Thoracic aorta (tissue), 2 donors: ENCODE measurements at places on chromosomes 7 and 10.

- no peak overlapping the region for H3K4me3 ChIP-seq
- H3K27me3 ChIP-seq, result no peaks in the 10 kb centered on the region
- no peak for DNase-seq
- peaks cover 21% of the 10 kb centered on the region for H3K4me1 ChIP-seq
- H3K36me3 ChIP-seq, result peaks cover 5% of the 10 kb centered on the region
Observed at GRCh38 chr7:158809596-158809995, 19.7 kb downstream of the ESYT2 start.

DNA sequence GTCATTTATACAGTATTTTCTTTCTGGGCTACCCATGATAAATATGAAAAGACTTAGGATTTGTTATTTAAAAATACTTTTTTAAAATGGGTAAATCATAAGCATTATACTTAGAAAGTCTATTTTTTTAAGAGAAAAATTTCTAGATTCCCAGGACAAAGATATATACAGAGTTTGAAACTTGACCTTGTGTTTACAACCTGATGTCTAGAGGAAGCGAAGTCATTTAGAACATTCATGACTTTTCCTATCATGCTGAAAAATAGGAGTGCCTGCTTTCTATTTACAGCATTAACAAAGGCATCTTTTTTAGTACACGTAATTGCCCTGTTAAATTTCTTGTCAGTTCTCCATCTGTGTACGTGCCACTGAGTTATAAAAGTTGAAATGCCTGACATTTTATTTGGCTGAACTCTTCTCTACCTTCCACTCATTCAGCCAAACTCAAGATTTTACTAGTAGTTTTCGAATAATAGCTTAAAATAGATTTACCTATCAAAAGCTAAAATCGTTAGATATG, 23.0 kb downstream of the GNAT3 start:
- H3K27ac ChIP-seq, result no peak overlapping the region
- no peak overlapping the region for H3K4me3 ChIP-seq
- H3K36me3 ChIP-seq, result no peaks in the 10 kb centered on the region

- no peaks in the 10 kb centered on the region for H3K27me3 ChIP-seq
- no peak for DNase-seq
- no peak overlapping the region for H3K4me3 ChIP-seq
- H3K36me3 ChIP-seq, result no peaks in the 10 kb centered on the region
- peak overlapping the region; percentile 99 for H3K27ac ChIP-seq
Observed at GRCh38 chr10:125054669-125055268, 105.6 kb downstream of the CTBP2 start.

GRCh38 chr7:916291-916941, 38.1 kb downstream of the ADAP1 start:
- no peaks in the 10 kb centered on the region for H3K27me3 ChIP-seq
- no peak overlapping the region for H3K4me3 ChIP-seq
- H3K36me3 ChIP-seq, result no peaks in the 10 kb centered on the region
- no peaks in the 10 kb centered on the region for H3K4me1 ChIP-seq
- no peak for DNase-seq

GRCh38 chr10:31650010-31650409, 278.6 kb downstream of the ARHGAP12 start:
- no peaks in the 10 kb centered on the region for H3K36me3 ChIP-seq
- peak overlapping the region; percentile 71 for H3K4me3 ChIP-seq
- H3K4me1 ChIP-seq, result peaks cover 13% of the 10 kb centered on the region
- peak; percentile 48 for DNase-seq
- peak overlapping the region; percentile 86 for H3K27ac ChIP-seq
- no peaks in the 10 kb centered on the region for H3K27me3 ChIP-seq

GRCh38 chr10:21208666-21209316, 311.7 kb upstream of the NEBL start:
- DNase-seq, result no peak
- H3K4me1 ChIP-seq, result no peaks in the 10 kb centered on the region
- H3K4me3 ChIP-seq, result no peak overlapping the region

DNA sequence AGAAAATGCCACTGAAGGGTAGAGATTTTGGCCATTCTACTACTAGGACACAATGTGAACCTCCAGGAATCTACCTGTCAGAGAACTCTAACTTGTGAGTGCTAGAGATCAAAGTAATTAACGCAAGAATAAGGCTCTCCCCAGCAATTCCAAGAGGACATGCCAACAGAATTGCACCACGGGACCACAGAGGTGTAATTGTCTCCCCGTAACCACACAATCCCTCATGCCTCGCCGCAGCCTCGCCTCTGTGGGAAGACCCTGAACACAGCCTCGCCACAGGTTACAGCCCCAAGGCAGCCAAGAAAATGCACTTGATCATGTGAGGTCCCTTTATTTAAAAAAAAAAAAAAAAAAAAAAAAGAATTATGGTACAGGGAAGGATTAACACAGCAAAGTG, 29.5 kb downstream of the CDCA7L start:
- no peaks in the 10 kb centered on the region for H3K4me1 ChIP-seq
- H3K27ac ChIP-seq, result no peak overlapping the region
- H3K4me3 ChIP-seq, result no peak overlapping the region
- no peaks in the 10 kb centered on the region for H3K27me3 ChIP-seq
- no peak for DNase-seq

DNA sequence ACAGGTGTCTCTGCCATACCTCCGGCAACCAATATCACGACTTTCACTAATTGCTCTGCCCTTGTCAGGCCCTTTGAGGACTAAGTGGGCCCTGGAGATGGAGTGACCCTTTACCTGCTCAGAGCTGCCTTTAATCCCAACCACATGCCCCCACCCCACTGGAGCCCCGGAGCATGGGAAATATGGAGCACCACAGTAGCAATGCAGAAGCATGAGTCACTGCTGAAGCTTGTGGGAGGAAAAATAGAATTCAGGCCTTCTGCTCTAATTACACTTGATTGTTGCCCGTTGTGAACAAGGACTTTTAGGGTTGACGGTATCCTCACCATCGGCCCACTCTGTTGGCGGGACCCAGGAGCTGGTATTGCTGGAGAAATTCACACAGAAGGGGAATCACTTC, 52.5 kb upstream of the FRMD4A start:
- H3K4me1 ChIP-seq, result no peaks in the 10 kb centered on the region
- no peaks in the 10 kb centered on the region for H3K27me3 ChIP-seq
- H3K36me3 ChIP-seq, result no peaks in the 10 kb centered on the region
- no peak overlapping the region for H3K27ac ChIP-seq
- DNase-seq, result no peak

DNA sequence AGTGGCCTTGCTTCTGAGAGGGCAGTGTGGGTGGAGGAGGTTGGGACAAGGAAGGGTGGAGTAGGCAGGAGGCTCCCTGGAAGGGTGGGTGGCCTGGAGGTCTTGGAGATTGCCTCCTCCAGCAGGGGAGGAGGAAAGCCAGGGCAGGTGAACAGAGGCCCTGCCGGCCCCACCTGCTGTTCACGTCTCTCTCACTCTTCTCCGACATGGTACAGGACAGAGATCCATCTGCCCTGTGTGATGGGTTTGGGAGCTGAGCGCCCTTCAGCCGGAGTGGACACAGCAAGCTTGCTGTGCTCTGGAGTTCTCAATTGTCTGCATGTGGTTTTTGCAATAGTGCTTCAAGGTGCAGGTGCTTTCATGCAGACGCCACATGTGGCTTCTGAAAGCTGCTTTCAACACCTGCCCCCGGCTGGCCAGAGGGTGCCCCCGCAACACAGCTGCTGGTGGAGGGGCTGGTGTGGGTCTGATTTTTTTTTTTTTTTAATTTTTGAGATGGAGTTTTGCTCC, 82.8 kb upstream of the GNA12 start:
- no peak overlapping the region for H3K4me3 ChIP-seq
- H3K27me3 ChIP-seq, result no peaks in the 10 kb centered on the region
- no peak for DNase-seq
- no peaks in the 10 kb centered on the region for H3K4me1 ChIP-seq
- no peaks in the 10 kb centered on the region for H3K36me3 ChIP-seq
- no peak overlapping the region for H3K27ac ChIP-seq
